Bone marrow (tissue), 2 donors: ENCODE measurements at places on chromosomes 7 and 10.

- no peak for DNase-seq
These were observed 84.9 kb downstream of the MKX start for GRCh38 chr10:27660711-27661110.

DNA sequence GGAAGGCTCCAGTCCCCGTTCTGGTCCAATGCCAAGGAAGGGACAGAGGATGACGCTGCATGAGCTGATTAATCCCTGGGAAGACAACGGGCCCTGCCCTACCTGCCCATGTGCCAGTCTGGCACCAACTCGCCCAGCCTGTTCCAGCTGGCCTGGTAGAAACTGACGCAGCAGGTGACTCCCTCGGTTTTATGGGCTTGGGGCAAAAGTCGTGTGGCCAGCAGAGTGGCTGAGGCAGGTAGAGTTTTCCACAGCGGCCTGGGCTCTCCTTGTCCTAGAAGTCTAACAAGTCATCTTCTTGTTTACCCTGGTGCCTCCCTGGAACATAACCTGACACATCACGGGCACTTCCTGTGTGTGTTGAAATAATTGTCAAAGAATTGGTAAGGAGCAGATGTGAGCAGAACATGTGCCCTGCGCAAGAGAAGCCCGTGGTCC, 20.4 kb upstream of the LMTK2 start:
- DNase-seq: no peak

- DNase-seq: no peak
These were observed 6.1 kb upstream of the CREB5 start for GRCh38 chr7:28406192-28406591.

DNA sequence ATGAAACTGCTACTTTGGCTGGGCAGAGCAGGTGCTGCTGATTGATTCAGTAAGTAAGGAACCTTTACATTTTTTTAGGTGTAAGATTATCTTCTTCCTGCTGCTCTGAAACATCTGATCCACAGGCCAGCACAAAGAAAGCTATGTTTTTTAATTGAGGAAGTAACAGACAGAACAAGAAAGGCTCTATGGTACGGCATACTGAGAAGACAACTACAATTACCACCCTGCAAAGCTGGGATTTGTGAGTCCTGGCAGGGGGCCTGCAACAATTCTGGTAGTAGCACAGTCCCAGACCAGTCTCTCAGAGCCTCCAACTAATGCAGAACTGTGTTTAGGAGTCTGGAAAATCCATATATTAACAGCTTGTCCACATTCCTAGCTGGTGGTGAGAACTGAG, 103.0 kb upstream of the LRRTM3 start:
- no peak for DNase-seq

DNA sequence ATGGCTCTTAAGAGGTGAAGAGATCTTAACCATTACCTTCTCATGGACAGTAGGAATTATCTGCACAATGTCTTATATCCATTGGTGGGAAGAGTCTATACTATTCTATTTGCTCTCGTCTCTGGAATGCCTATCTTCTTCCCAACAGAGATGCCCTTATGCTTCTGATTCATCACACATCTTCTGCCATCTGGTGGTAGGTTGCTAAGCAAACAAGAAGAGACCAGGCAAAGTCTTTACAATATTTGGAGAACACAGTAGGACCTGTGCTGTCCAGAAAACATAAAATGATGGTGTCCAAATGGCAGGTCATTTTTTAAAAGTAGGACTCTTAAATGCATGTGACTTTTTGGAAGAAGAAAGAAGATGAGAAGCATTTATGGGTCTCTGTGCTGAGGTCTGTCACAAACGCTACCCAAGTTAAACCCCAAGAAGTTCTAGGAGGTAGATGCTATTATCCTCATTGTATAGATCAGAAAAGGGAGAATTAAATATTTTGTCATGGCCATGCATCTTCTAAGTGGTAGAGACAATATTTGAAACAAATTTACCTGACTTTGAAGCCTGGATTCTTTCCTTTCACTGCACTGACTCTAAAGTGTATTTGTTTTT, 67.8 kb upstream of the NXPH1 start:
- DNase-seq: no peak

DNA sequence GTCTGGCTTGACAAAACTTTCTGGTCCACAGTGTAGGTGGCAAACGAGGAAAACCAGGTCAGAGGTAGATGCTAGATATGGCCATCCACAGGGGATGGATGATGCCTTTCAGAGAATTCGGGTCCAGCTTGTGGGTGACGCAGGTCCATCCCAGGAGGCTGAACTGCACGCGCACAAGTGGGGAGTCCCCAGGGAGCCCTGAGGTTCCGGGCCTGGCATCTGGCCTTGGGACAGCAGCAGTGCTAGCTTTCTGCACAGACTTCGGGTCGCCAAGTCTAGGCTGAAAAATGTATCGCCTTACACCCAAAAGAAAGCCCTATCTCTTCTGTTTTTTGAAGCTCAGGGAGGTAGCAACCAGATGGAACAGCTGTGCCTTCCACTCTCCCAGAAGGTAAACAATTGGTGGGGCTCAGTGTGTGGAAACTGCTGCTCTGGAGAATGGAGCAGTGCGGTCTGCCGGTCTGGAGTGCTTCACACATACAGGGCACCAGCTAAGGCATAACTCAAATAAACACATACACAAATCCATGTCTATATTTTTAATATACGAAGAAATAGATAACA, 119.3 kb upstream of the ACBD5 start:
- no peak for DNase-seq

- DNase-seq: no peak
These were observed 203.0 kb downstream of the CNTNAP2 start for GRCh38 chr7:146319629-146320028.

DNA sequence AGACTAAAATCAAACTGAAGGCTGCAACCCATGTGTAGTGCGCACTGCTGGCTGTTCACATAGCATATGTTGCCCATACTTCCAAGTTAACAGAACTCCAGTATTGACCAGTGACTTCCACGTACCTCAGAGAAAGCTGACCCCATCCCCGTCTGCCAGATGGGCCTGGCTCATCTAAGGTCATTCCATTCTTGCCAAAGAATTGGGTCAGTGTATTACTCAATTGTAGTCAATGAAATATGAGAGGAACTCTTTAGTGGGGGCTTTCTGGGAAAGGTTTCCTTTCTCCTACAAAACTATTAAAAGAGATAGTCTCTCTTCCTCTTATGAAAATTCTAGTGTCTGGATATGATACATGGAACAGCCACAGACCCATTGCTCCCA, 238.6 kb downstream of the COBL start:
- no peak for DNase-seq

GRCh38 chr10:79188154-79188965, 119.6 kb downstream of the ZMIZ1 start:
- no peak for DNase-seq

- no peak for DNase-seq
These were observed 285 bp downstream of the CSTF2T start for GRCh38 chr10:51699145-51699474.

- no peak for DNase-seq
These were observed 44.1 kb downstream of the VTI1A start for GRCh38 chr10:112491144-112491543.

GRCh38 chr10:98524124-98524523, 77.4 kb upstream of the HPS1 start:
- DNase-seq: no peak

DNA sequence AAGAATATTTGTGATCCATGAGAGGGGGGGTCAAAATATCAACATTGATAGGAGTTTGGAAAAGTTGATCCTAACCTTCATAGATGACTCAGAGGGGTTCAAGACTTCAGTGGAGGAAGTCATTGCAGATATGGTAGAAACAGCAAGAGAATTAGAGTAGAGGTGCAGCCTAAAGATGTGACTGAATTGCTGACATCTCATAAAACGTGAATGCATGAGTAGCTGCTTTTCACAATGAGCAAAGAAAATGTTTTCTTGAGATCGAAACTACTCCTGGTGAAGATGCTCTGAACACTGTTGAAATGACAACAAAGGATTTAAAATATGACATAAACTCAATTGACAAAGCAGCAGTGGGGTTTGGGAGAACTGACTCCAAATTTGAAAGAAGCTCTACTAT, 700.7 kb upstream of the FZD8 start:
- no peak for DNase-seq

- DNase-seq: no peak
These were observed 50.6 kb upstream of the TES start for GRCh38 chr7:116159711-116160110.

DNA sequence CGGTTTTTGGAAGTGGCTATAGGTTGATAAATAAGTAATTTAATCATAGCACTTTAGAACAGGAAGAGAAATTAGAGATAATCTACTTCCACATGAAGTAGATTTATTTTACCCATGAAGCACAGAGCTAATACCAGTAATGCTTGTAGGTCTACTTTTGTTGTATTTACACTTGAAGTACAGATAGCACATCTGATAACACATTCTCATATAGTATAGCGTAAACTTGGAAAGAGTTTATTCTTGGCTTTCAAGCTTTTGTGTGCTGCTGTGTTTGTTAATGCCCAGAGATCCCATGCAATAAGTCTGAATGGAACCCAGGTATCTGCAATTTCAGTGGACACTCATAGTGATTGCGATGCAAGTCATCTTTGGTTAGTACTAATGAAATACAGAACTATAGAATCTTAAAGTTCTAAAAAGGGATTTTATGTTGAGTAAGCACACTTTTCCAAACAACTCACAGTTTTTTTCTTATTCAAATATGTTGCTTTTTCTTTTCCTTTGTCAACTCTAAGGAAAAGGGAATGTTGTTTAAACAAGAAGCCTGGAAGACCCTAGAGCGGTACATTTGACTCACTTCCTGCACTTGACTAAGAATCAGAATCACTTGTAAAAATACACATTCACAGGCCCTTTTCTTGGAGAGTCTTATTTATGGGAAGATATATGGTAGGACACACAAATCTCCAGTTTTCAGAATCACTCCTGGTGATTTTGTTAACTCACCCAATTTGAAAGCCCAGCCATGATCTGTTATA, 105.8 kb downstream of the GNAI1 start:
- no peak for DNase-seq

- no peak for DNase-seq
These were observed 108.7 kb downstream of the NRBF2 start for GRCh38 chr10:63241841-63242281.

DNA sequence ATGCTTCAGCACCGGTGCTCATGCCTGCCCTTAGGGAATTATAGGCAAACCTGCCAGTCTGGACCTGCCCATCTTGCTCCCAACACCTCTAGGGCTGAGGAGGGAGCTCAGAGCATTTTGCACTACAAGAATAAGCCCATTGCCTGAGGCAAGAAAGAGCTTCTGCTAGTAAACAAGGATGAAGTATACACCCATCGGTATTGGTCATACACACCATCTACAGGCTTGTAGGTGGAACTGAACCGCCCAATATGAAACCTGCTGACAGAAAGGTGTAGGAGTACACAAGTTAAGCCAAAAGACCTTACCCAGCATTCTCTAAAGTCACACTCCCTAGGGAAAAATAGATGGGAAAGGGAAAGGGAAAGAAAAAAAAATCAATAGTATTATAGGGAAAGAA, 957.0 kb upstream of the LRRTM3 start:
- no peak for DNase-seq

- no peak for DNase-seq
These were observed 4.5 kb downstream of the STAM start for GRCh38 chr10:17648243-17649035.

GRCh38 chr7:463362-463781, 56.3 kb downstream of the PDGFA start:
- DNase-seq: no peak

- DNase-seq: no peak
These were observed 266.7 kb upstream of the PLXDC2 start for GRCh38 chr10:19549503-19549902.

DNA sequence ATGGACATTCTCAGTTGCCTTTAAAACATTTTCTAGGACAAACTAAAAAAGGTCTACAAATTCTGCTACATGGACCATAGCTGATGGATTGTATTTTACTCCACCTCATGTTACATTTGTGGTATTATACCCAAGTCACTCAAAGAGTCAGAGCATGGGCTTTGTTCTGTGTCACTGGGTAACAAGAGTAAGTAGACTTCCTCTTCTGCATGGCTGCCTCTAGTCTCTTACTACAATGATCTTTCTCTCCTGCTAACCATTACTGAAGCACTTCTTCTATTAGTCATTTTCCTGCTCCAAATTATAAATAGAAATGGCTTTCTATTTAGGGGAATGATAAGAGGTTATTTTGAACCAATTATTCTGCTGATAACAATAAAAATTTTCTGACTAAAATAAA, 727.4 kb upstream of the NRP1 start:
- no peak for DNase-seq

- DNase-seq: no peak
These were observed 86.8 kb downstream of the NOD1 start for GRCh38 chr7:30391806-30392205.

DNA sequence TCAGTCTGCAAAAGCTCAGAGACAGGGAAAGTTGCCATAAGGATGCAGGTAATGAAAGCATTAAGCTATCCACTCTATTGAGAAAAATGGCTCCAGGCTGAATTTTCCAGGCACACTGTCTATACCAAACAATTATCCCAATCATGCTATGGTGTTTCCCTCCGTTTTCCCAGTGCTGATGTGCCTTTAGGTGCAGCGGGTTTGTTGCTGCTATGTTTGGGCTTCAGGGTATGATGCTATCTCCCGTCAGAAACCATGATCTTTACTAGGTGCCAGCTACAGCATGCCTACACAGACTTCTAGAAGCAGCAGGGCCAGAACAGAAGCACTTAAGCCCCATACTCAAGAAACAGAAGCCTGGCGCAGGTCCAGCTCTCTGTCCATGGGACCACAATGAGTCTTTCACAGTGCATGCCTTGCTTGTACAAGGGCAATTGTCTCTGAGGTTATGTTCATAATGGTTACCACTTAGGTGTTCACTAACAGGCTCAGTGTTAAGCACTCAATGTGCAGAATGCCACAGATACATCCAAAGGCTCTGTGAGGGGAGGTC, 19.4 kb downstream of the STEAP1B start:
- DNase-seq: no peak

DNA sequence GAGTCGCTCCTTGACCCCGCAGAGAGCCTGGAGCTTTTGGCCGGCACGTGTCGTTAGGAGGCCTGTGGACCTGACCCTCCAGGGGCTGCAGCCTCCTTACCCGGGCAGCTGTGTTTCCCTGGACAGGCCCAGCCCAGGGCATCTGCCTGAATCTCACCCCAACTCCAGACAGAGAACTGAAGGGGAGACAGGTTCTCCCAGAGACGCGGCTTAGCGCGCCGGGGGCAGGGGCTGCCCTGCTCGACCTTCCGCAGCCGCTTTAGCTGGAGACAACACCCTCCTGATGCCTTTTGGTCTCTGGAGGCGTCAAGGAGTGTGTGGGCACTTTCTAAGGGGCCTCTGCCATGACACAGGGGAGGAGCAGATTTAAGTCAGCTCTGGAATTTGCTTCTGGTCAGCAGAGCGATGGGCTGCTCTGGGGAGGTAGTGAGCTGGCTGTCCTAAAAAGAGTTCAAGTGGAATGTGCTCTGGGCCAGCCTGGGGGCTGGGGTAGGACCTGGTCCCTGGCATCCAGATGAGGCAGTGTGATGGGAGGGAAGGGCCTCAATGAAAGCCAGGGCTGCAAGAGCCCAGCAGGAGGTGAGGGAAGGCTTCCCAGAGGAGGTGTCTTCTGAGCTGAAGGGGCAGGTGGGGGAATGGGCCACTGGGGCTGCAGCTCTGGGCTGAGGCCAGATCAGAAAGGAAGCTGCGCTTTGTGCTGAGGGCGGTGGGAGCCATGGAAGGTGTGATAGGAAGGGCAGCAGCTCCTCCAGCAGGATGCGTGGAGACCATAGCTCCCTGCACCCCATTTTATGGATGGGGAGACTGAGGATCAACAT, 5.8 kb downstream of the GRIFIN start:
- no peak for DNase-seq

- DNase-seq: no peak
These were observed 16.3 kb downstream of the CUBN start for GRCh38 chr10:17113346-17113745.
